ENCODE measurements at places on chromosomes 12 and 14. TPM values are rescaled to one million over a fixed set of nuclear protein-coding genes. Genes with fewer than 3 reads are reported as not detected.

DNA sequence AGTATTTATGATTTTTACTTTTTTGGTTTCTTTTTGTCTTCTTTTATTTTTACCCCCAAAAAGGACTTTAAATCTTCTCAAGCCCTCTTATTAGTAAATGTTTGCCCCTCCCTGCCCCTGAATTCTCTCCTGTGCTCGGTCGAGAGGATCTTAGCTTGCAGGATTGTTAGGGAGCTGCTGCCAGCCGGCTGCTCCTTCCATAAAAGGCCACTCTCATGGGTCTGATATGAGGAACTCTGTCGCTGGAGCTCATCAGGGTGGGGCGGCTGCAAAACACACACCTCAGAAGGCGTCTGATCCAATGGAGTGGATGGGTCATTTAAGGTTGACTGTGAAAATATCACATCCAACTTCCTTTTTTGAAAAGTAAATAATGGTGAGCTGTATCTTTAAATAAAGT lies 8.5 kb downstream of the LTBR start:
- DNase-seq, result peak; percentile 70
- peak overlapping the region; percentile 63 for H3K27ac ChIP-seq
- peaks cover 15% of the 10 kb centered on the region for H3K4me1 ChIP-seq

DNA sequence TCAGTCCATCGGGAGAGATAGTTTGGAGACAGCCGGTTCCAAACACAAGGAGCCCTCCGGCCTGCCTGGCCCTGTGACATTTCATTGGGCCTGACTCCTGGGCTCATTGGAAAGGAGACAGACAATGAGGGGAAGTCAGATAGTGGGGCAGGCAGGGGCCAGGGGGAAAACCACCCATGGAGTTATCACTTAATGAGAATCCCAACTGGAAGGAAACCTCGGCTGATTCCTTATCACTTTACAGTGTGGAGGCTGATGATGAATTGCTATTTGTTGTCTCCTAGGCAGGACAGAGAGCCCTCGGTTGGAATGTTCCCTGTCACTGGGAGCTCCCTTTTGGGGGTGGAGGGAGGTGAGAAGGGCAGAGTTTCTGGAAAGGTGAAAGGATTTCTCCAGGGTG lies 44.4 kb downstream of the TBX5 start:
- no peak overlapping the region for H3K4me3 ChIP-seq
- H3K27me3 ChIP-seq, result no peaks in the 10 kb centered on the region
- H3K4me1 ChIP-seq, result no peaks in the 10 kb centered on the region
- DNase-seq, result no peak
- H3K36me3 ChIP-seq, result no peaks in the 10 kb centered on the region

- H3K27me3 ChIP-seq, result no peaks in the 10 kb centered on the region
- DNase-seq, result no peak
- no peaks in the 10 kb centered on the region for H3K36me3 ChIP-seq
- no peaks in the 10 kb centered on the region for H3K4me1 ChIP-seq
- H3K4me3 ChIP-seq, result no peak overlapping the region
Observed at GRCh38 chr12:42607584-42608058, 18.1 kb upstream of the PRICKLE1 start.

The REP15 gene
- 1.0 TPM for total RNA-seq

The ANO4 gene
- not detected for total RNA-seq

All from body of pancreas (tissue), 4 donors.